Effector memory CD8-positive, alpha-beta T cell (primary cell): ENCODE measurements at places on chromosomes 11 and 22.
A peak's percentile ranks its signal among the peaks of the same experiment; 100 is the strongest.

- DNase-seq, result no peak
Measured at GRCh38 chr11:28636566-28636965, 528.4 kb downstream of the METTL15 start.

DNA sequence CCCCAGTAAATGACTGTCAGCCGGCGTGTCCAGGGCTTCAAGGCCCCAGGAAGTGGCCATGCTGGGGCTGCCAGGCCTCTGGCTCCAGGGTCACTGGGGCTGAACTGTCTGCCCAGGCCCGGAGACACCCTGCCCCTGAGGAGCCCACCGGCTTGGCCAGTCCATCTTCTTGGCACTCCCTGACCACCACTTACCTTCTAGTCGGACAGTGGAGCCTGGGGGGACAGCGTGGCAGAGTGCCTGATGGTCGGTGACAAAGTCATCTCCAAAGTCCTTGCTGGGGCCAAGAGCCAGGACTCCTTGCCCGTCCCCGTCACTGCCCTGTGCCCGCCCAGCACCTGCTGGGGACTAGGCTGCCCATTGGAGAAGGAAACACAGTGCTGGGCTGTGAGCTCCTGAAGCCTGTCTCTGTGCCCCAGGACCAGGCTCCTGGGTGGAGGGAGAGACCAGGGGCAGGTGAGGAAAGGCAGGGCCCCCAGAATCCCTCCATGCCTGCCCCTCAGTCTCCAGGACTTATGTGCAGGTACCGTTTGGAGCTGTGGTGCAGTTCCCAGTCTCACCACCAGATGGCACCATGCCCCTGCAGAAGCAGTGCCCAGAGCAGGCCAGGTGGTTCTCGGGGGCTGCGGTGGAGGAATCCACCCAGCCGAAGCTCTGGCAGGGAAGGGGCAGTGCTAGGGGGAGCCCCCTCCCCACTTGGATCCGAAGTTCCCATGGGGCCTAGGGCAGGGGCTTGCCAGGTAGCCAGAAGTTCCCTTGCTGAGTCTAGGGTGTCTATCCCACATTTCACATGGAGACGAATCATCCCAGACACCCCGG is 6.0 kb upstream of the CCDC188 start:
- DNase-seq, result peak; percentile 93

DNA sequence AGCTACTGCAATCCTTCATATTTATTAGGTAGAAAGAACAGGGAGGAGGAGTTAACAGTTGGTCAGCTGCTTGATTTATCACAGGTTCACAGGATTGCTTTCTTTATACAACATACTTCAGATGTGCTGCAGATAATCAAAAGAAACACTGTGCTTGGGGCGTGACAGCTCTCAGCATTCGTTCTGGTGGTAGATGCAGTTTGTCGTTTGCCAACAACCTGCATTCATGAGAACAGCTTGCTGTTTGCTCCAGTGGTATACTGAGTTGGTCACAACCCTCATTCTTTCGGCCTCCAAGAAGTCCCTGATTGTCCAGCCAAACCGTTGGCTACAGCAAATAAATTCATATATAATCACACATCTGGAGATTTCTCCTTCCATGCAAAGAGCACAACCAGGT is 120.5 kb downstream of the ZNF280B start:
- DNase-seq, result no peak

DNA sequence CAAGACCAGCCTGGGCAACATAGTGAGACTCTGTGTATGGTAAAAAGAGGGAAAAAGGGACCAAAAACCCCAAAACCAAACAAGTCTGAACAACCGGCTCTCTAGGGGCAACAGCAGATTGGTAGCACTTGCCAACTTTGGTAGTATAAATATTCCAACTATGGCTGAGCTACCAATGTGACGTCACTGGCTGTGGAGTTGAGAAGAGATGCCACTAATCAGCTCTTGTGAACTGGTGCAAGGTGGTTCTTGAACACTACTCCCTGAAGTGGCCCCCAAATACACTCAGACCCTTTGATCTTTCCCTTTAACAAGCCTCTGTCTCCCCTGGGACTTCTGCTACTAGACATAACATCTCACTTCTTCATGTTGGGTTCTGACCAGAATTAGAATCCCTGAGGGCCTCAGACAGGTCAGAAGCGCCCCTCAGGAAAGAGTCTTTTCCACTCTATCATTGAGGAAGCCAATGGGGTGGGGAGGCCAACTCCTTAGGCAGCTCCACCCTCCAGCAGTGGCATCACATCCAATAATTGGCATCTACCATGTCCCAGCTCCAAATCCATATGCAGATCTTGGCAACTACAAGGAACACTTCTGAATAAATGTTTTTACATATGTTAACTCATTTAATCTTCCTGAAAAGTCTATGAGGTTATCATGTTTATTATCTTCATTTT is 49.2 kb downstream of the RPL27A start:
- no peak for DNase-seq

GRCh38 chr22:49833340-49834007 is 5.8 kb upstream of the BRD1 start:
- DNase-seq, result no peak
